ENCODE measurements at places on chromosomes 4 and X.

DNA sequence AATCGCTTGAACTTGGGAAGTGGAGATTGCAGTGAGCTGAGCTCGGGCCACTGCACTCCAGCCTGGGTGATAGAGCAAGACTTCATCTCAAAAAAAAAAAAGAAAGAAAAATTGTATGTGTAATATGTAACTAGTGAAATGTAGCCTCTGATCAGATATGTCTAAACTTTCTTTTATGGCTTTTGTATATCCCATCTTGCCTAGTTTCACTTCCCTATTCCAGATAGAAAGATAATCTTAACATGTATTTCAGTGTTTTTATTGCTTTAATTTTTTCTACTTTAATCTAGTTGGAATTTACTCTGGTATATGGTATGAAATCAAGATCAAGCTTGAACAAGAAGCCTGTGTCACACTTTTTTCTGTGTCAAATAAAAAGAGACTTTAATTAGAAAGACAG, 1.9 kb upstream of the ZNF41 start:
- DNase-seq: no peak

GRCh38 chrX:20452487-20452886, 185.8 kb upstream of the RPS6KA3 start:
- no peak for DNase-seq

DNA sequence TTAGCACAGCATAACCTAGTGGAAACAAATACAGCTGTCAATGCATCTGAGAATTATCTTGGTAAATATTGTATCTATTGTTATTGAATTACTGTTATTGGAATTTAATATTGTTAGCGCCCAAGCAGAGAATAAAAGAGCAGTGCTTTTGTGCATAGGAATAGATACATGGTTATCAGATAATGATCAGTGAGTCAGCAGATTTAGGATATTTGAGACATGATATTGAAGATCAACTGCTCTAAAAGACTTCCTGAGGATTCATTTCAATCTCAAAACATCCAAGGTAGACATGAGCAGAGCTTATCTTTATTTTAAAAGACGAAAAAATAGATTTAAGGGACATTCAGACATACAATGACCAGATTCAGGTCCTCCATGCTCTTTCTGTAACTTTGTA, 10.6 kb upstream of the H2AZ1 start:
- DNase-seq: no peak

GRCh38 chr4:121034017-121034416, 38.3 kb downstream of the NDNF start:
- no peak for DNase-seq

All from transverse colon (tissue), 4 donors.